ENCODE measurements at places on chromosomes 2 and 18.

DNA sequence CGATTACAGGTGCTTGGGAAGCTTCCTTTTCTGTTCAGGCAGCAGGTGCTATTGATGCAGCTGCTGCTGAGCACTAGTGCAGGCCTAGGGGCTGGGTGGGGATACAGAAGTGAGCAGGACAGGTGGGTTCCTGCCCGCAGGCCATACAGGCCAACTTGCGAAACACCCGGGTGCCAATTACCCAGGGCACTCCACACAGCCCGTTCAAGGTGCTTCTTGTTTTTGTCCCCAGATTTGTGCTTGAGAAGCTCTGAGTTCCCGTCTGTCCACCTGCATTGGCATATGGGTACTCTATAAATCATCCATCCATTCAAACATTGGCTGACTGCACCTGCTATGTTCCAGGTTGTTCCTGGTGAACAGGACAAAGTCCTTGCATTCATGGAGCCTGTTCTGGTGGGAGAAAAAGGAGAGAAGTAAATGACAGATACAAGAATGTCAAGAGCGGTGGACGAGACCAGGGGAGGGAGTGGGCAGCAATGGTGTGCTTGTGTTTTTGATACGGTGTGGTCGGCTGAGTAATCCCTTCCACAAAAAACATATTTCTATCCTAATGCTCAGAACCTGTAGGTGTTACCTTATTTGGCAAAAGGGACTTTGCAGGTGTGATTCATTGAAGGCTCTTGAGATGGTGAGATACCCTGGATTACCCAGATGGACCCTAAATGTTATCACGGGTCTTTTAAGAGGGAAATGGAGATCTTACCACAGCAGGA lies 31.4 kb downstream of the SH3BP4 start:
- DNase-seq: no peak

DNA sequence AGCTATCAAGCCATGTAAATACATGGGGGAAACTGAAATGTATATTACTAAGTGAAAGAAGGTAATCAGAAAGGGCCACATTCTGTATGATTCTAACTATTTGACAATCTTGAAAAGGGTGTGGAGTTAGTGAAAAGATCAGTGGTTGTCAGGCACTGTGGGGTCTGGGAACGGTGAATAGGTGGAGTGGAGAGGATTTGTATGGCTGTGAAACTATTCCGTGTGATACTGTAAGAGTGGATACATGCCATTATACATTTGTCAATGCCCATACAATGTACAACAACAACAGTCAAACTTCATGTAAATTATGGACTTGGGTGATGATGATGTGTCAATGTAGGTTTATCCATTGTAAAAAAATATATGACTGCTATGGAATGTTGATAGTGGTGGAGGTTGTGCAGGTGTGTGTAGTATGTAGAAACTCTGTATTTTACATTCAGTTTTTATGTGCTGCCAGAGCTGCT lies 1116.2 kb downstream of the SUCLG1 start:
- no peak for DNase-seq

DNA sequence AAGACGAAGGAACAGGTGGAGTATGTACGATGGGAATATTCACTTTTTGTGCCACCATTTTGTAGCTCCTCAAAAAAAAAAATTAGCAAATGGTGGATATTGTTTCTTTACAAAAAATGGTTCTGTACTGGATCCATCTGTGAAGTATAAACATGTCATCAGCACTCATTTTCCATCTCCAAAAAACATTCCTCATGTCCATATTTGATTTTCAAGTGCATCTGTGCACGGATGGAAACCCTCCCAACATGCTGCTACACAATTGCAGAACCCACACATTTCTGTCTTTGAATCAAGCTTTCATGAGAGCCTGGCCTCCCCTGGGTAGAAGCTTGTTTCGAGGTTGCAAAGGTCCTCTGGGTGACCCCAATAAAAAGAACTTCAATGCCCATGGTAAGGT lies 59.6 kb upstream of the ZEB2 start:
- no peak for DNase-seq

GRCh38 chr2:237923481-237924163 lies 43.2 kb upstream of the UBE2F start:
- DNase-seq: peak; percentile 78

DNA sequence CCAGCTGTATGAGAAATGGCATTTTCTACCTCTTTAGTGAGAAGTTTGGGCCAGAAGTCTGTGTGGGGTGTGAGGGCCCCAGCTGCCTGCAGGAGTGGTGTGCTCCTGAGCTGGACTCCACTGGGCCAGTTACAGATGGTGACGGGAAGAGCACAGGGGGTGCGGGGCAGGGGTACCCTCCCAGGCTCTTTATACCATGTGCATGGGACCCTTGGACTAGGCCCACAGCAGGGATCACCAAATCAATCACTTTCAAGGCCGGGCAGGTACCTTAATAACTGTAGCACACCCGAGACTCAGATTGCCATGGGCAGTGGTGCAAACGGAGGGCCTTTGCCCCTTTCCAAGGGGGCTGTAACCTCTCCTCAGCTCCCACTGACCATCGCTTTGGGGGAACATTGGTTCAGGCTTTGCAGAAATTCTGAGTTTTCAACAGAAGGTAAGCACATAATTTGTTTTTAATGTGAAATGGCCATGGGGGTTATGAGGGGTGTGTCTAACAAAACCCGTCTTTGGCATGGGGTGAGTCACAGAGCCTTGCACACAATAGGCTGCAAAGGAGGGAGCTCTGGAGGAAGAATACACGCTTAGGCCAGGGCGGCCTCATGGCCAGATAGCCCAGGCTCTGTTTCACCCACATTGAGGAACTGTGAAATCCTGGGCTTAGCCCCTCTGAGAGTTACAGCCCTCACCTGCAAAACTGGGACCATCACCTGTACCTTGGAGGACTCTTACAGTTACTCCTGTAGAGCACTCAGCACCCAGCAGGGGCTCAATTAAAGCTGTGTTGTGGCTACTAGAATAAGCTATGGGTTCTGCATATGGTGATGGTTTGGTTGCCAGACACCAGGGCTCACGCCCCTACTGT lies 141.0 kb upstream of the BCL2L11 start:
- no peak for DNase-seq

DNA sequence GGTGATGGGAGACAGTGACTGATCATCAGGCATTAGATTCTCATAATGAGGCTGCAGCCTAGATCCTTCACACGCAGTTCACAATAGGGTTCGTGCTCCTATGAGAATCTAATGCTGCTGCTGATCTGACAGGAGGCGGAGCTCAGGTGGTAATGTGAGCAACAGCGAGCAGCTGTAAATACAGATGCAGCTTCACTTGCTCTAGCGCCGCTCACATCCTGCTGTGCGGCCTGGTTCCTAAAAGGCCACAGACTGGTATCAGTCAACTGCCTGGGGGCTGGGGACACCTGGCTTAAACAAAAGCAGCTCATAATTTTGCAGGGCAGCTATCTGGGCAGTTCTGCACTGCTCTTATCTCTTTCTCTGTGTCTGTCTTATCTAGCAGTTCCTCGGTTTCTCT lies 20.4 kb upstream of the CD226 start:
- no peak for DNase-seq

DNA sequence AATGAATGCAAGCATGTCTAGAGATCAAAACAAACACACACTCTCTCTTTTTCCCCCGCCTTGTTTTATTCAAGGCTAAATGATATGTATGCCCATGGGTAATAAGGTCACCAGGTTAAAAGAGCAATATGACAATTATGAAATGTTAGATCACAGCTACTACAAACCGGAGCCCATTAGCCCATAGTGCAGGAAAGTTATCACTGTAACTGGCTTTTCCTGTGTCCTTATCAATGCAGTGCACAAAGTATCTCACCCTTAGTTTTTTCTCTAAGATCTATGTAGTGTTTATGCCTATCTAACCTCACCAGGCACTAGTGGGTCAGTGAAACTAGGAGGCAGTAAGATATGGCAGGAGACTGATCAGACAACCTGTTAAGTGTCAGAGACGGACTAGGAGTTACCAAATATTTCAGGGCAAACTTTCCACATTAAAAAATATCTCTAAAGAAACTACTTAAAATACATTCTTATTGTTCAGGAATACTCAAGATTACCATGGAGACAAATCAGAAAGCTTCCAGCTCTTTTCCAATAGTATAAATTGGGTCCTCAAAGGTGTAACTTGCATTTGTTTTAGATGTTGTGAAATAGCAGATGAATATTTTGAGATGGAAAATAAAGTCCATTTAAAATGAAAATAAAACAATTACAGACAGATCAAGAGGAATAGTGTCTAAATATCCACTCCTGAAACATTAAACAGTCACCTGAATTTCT lies 282.2 kb downstream of the EXOC6B start:
- no peak for DNase-seq

GRCh38 chr2:98730707-98731040 lies 258 bp downstream of the MGAT4A start:
- DNase-seq: no peak

GRCh38 chr2:9739531-9739964 lies 103.7 kb upstream of the TAF1B start:
- DNase-seq: peak; percentile 61

DNA sequence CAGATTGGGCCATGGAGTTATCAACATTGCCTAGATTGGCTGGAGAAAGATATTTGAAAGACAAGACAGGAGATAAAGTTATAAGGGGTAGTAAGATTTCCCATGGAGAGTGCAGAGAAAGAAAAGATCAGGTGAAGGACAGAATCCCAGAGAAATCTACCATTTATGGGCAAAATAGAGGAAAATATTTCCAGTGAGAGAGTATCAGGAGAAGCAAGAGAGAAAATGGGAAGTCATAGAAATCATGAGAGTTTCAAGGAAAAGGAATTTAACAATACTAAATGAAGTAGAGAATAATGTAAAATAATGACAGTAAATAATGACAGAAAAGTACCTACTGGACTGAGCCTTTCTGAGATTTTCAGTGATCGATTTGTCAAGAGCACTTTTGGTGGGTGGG lies 447.6 kb upstream of the CHST9 start:
- no peak for DNase-seq

- no peak for DNase-seq
Observed at GRCh38 chr2:106062627-106063026, 131.5 kb downstream of the UXS1 start.

- DNase-seq: no peak
Observed at GRCh38 chr2:128363934-128364361, 45.3 kb upstream of the HS6ST1 start.

GRCh38 chr18:61824733-61825363 lies 68.0 kb downstream of the RNF152 start:
- DNase-seq: no peak

GRCh38 chr2:171102802-171103201 lies 57.9 kb downstream of the TLK1 start:
- DNase-seq: no peak

GRCh38 chr2:219285894-219286425 lies 6.8 kb downstream of the DNAJB2 start:
- no peak for DNase-seq

- no peak for DNase-seq
Observed at GRCh38 chr18:50313031-50313607, 25.6 kb upstream of the CXXC1 start.

DNA sequence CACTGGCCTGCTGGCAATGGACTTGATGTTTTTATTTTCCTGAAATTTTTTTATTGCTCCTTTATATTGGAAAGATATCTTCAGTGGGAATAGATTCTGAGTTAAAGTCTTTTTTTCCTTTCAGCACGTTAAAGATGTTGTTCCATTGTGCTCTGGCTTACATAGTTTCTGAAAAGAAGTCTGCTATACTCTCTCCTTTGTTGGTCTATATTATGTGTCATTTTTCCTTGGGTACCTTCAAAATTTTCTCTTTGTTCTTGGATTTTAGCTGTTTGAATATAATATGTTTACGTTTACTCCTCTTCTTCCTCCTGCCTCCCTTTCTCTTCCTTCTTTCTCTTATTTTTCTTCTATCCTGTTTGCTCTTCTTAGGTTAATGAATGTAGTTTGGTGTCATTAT lies 105.5 kb downstream of the CAPN13 start:
- no peak for DNase-seq

DNA sequence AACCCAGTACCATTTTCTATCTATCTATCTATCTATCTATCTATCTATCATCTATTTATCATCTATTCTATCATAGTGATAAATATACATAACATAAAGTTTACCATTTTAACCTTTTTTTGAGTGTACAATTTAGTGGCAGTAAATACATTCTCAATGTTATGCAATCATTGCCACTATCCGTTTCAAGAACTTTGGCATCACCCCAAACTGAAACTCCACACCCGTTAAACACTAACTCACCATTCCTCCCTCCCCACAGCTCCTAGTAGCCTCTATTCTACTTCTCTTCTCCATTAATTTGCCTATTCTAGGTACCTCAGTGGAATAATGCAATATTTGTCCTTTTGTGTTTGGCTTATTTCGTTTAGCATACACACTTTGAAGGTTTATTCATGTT lies 82.5 kb upstream of the KCNE4 start:
- no peak for DNase-seq

DNA sequence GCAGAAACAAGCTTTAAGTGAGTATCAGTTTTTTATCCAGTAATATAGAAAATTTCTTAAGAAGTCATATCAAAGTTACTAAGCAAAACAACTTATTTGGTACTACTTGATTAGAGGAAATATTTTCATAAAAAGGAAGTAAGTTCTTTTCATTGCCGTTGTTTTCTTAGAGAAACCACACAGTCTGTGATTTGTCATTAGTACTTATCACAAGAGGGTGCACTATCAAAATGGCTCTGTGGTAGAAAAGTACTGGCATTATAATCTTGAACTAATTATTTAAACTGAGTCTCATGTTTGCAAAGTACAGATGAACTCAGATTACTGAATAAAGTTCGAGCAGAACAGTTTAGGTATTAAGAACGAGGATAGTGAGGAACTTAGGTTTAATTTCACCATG lies 93.4 kb downstream of the IKZF2 start:
- DNase-seq: no peak

DNA sequence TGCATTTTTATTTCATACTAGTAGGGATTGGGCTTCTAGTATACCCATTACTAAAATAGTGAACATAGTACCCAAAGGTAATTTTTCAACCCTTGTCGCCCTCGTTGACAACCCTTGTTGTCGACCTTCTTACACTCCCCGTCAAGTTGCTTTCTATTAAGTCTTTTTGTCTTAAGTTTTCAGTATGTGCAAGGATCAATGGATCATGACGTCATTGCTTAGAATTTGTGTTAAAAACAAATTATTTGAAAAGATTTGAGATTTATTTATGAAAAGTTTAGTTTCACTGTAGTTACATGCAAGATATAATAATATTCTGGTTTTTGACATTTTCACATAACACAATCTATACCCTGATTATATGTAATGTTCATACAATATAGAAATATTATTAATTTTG lies 110.4 kb downstream of the CBLN2 start:
- no peak for DNase-seq

DNA sequence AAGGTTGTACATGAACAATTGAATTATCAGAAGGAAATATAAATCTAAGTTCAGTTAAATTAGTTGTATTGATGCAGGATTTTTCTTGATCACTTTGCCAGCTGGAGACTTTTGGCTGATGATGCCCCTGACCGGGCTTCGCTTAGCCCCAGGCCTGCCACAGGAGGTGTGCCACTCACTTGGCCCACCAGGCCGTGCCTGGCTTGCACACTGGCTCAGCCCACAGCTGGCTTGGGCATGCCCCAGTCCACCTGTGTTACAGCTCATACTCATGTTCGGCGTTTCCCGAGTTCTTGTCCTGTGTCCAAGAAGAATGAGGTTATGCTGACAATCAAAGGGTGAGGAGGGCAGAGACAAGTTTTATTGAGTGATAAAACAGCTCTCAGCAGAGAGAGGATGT lies 773.9 kb upstream of the FANCL start:
- no peak for DNase-seq

All from CD4-positive, alpha-beta T cell treated with Interleukin-1 beta for 1 hour (primary cell).